MV-4-11 (cell line): ENCODE measurements at places on chromosomes 3 and 15.
A peak's percentile ranks its signal among the peaks of the same experiment; 100 is the strongest.

- peak; percentile 52 for DNase-seq
Measured at GRCh38 chr3:195909644-195910498, 1.5 kb upstream of the TNK2 start.

GRCh38 chr3:8052659-8053058 is 449.0 kb upstream of the LMCD1 start:
- DNase-seq: no peak

GRCh38 chr15:50321680-50322210 is 33.3 kb downstream of the GABPB1 start:
- no peak for DNase-seq

DNA sequence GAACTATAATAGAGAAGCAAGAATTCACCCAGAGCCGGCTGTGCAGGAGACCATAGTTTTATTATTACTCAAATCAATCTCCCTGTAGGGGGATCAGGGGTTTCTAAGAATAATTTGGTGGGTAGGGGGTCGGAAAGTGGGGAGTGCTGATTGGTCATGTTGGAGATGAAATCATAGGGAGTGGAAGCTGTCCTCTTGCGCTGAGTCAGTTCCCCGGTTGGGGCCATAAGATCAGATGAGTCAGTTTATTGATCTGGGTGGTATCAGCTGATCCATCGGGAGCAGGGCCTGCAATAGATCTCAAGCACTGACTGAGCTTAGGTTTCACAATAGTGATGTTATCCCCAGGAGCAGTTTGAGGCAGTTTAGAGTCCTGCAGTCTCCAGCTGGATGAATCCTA is 97.0 kb upstream of the SNRPN start:
- no peak for DNase-seq

DNA sequence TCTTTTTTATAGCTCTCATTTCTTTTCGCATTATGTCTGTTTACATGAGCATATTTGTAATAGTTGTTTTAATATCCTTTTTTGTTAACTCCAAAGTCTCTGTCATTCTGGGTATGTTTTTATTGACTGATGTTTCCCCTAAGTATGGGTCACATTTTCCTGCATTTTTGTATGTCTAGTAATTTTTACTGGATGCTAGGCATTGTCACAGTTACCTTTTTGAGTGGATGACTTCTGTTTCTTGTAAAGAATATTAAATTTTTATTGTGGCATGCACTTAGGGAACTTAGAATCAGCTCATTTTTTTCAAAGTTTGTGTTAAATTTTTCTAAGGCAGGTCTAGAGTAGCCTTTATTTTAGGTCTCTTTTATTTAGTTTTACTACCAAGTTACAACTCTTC is 40.7 kb downstream of the ANAPC13 start:
- no peak for DNase-seq

GRCh38 chr3:123286308-123287023 is 84.7 kb downstream of the SEC22A start:
- peak; percentile 50 for DNase-seq

- no peak for DNase-seq
Measured at GRCh38 chr3:116980099-116980498, 270.5 kb downstream of the TUSC7 start.
